ENCODE measurements at places on chromosomes 12 and 14. TPM values are rescaled to one million over a fixed set of nuclear protein-coding genes. Genes with fewer than 3 reads are reported as not detected.

Gene CCDC196
- total RNA-seq: not detected

Gene MYF5
- total RNA-seq: 2.3 TPM

Gene PPP4R4
- total RNA-seq: 0.73 TPM

Gene KERA
- not detected for total RNA-seq

Gene OR4E2
- not detected for total RNA-seq

Gene CHGA
- total RNA-seq: not detected

Gene NT5DC3
- total RNA-seq: 21.2 TPM

Gene APOF
- total RNA-seq: not detected

- H3K4me3 ChIP-seq: no peak overlapping the region
- H3K27ac ChIP-seq: no peak overlapping the region
- no peak for DNase-seq
- no peaks in the 10 kb centered on the region for H3K36me3 ChIP-seq
These were observed 230.5 kb downstream of the PCNX1 start for GRCh38 chr14:71137536-71138447.

DNA sequence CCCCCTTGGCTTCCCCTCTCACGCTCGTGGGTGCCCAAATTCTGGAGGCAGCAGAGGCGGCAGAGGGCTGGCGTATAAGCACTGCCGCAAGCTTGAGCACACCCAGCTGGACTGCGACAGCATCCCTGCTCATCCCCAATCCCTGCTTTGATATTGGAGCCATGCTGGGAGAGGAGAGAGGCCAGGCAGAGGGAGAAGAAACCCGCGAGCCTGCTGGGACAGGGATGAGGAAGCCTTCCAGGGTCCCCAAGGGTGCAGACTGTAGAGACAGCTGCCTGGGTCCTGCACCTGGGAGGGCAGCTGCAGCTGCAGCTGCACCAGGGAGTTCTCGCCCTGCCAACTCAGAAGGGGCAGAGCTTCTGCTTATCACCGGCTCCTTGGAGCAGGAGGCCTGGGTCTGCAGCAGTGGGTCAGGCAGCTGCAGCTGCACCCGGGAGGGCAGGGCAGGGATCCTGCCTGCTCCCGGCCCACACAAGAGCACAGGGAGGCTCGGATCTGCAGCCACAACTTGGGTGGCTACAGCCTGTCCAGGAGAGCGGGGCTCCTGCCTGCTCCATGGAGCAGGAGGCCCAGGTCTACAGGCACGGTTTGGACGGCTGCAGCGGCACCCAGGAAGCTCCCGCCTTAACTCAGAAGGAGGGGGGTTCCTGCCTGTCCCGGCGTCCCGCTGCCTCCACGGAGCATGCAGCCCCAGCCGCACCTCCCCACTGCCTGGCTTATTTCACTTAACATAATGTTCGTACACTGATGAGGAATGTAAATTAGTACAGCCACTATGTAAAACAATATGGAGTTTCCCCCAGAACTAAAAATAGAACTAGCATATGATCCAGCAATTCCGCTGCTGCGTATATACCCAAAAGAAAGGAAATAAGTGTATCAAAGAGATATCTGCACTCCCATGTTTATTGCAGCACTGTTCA, 60.4 kb upstream of the SGPP1 start:
- H3K4me3 ChIP-seq: peak overlapping the region; percentile 51
- DNase-seq: no peak
- H3K27ac ChIP-seq: no peak overlapping the region

GRCh38 chr14:99119554-99120525, 152.2 kb downstream of the BCL11B start:
- no peaks in the 10 kb centered on the region for H3K4me1 ChIP-seq
- H3K36me3 ChIP-seq: no peaks in the 10 kb centered on the region
- no peak for DNase-seq
- no peak overlapping the region for H3K4me3 ChIP-seq
- no peak overlapping the region for H3K27ac ChIP-seq

GRCh38 chr14:55430024-55430690, 10.3 kb downstream of the TBPL2 start:
- no peaks in the 10 kb centered on the region for H3K4me1 ChIP-seq
- no peaks in the 10 kb centered on the region for H3K36me3 ChIP-seq
- H3K4me3 ChIP-seq: no peak overlapping the region
- DNase-seq: no peak

- no peak for DNase-seq
- H3K27ac ChIP-seq: no peak overlapping the region
- no peak overlapping the region for H3K4me3 ChIP-seq
- no peaks in the 10 kb centered on the region for H3K4me1 ChIP-seq
These were observed 84.3 kb upstream of the ANO2 start for GRCh38 chr12:6029401-6029800.

DNA sequence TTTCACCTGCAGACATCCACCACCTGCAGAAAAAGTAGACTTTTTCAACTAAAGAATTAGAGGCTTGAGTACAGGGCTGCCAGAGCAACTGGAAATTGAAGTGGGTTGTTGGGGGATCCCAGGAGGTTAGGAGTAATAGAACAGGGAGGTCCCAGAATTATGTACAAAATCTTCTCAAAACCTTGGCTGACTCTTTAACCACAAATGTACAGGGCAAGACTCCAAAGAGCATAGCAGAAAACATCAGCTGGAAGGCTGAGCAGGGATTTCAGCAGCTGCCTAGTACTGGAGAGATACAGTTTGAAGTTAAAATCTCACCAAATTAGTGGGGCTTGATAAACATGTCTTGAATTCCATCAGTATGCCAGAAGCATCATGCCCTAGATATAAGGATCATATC, 191.6 kb downstream of the CRADD start:
- no peak overlapping the region for H3K27ac ChIP-seq
- no peaks in the 10 kb centered on the region for H3K4me1 ChIP-seq
- H3K4me3 ChIP-seq: no peak overlapping the region
- H3K36me3 ChIP-seq: no peaks in the 10 kb centered on the region
- no peak for DNase-seq

- no peak for DNase-seq
- H3K27me3 ChIP-seq: no peaks in the 10 kb centered on the region
- peaks cover 48% of the 10 kb centered on the region for H3K4me1 ChIP-seq
- H3K36me3 ChIP-seq: no peaks in the 10 kb centered on the region
- H3K27ac ChIP-seq: peak overlapping the region; percentile 94
- peak overlapping the region; percentile 94 for H3K4me3 ChIP-seq
These were observed 2.5 kb downstream of the EEA1 start for GRCh38 chr12:92926549-92926948.

DNA sequence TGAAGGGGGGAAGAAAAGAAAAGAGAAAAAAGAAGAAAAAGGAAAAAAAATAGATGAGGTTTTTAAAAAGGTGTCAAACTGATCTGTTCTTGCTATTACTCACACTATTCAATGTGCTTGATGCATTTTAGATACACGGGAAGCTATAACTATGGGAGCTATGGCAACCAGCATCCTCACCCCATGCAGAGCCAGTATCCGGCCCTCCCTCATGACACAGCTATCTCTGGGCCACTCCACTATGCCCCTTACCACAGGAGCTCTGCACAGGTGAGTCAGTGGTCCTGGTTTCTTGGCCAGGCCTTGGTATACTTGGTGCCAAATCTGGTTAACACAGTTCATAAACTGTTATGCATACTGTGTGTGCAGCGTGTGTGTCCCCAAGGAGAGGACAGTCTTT, 24.0 kb upstream of the RIC8B start:
- DNase-seq: no peak
- H3K36me3 ChIP-seq: no peaks in the 10 kb centered on the region
- H3K4me3 ChIP-seq: no peak overlapping the region
- H3K4me1 ChIP-seq: no peaks in the 10 kb centered on the region
- H3K27me3 ChIP-seq: no peaks in the 10 kb centered on the region
- H3K27ac ChIP-seq: no peak overlapping the region

DNA sequence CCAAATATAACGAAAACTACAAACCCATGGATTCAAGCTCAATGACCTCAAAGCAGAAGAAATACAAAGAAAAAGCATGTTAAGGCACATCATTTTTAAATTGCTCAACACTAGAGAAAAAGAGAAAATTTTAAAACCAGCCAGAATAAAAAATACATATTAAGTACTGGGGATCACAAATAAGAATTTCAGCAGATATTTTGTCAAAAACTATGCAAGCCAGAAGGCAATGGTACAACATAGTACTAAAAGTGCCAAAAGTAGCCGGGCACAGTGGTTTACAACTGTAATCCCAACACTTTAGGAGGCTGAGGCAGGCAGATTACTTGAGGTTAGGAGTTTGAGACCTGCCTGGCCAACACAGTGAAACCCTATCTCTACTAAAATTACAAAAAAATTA, 10.2 kb downstream of the SGPP1 start:
- H3K36me3 ChIP-seq: no peaks in the 10 kb centered on the region
- no peak overlapping the region for H3K4me3 ChIP-seq
- H3K4me1 ChIP-seq: peaks cover 5% of the 10 kb centered on the region
- no peaks in the 10 kb centered on the region for H3K27me3 ChIP-seq
- DNase-seq: no peak
- H3K27ac ChIP-seq: no peak overlapping the region

All from psoas muscle (tissue), 8 donors.